ENCODE measurements at places on chromosomes 4 and X. TPM values are rescaled to one million over a fixed set of nuclear protein-coding genes. Genes with fewer than 3 reads are reported as not detected.
A peak's percentile ranks its signal among the peaks of the same experiment; 100 is the strongest.

GRCh38 chr4:13793020-13793710 lies 165.6 kb upstream of the BOD1L1 start:
- no peak for DNase-seq

GRCh38 chr4:151599863-151600262 lies 160.9 kb downstream of the GATB start:
- DNase-seq = no peak

DNA sequence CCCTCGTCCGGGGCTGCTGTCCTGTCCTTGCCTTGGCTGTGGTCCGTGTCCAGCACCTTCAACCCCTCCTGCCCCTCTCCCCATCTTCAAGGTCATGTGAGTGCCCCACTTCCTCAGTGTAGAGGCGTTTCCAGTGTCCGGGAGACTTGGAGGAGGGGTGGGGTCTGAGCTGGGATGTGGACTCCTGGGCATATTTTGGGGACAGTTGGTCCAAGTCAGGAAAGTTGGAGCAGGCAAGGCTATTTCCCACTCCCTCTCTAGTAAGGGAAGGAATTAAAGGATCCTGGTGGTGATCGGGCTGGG lies 3.0 kb downstream of the PCGF3 start:
- no peak for DNase-seq

DNA sequence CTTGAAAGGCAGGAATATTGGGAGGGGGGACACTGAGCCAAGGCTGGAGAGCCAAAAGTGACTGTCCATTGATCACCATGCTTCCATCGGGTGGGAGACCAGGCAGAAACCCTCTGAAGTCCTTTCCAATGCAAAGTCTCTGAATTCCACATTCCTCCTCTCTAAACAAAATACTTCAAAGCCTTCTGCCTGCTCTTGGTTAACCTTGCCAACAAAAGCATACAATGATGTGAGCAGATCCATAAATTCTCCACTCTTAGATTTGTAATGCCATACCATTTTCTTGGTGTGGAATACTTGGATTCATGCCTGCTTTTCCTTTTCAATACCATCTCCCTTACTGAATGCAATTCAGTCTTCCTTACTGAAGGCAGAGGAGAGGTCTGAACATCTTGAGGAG lies 74.1 kb upstream of the FAM9B start:
- DNase-seq = no peak

GRCh38 chrX:130552444-130553073 lies 150.8 kb downstream of the RBMX2 start:
- DNase-seq = no peak

DNA sequence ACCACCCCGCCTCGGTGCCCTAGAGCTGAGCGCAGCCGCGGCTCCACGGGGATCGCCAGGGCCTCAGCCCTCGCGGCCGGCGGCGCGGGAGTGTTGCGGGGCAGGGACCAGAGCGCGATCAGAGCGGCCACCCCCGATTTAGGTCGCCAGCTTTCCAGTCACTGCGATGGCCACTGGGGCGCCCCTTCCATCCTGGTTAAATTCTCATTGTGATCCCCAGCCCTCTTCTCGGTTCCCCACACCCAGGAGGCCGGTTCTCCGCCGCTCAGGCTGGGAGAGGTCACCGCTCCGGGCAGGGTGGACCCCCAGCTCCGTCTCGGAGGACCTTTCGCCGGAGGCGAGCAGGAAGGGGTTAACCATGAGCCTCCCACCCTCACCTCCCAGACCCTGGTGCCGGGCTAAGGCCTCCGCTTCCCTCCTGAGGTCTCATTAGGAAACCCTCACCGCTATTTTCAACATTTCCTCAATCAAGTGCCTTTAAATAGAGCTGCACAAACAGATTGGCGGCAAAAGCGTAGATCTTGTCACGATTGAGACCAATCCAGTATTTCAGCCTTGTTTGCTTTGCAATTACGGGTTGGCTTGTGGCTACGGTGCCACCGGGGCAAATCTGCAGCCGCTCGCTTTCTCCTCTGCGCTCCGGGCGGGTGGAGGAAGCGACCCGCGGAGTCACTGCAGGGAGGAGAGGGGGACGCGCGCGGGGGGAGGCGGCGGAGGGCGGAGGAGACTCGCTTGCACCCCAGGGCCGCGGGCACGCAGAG lies 8.3 kb upstream of the HAND2 start:
- DNase-seq = peak; percentile 82

DNA sequence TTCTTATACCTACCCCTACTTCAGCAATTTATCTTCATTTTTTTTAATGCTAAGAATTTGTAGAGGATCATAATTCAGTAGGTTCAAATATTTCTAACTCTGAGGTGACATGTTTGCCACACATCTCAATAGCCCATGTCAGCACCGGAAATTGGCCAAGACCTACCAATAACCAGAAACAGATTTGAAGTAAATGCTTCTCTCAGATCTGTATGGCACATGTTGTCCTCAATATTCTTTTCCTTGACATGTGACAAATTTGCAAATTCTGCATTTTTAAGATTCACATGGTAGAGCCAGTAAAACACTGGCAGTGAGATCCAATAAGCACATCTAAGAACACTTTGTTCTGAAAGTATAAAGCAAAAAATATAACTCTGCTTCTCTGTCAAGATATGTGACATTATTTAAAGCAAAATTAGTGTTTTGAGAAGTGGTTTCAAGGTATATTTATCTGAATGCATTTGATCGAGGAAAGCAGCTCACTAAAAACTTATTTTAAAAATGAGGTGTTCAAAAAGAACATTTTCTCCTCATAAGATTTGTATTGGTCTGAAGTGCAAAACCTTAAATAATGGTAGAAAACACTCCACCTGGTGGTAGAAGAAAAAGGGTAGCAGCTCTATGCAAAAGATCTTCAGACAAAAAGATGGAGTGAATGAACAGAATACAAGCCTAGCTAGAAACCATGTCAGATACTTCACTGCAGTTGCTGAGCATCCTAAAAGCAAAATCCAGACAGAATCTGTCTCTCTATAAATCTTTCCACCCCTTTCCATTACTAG lies 513.8 kb upstream of the FAM241A start:
- no peak for DNase-seq

- no peak for DNase-seq
Observed at GRCh38 chrX:21725916-21726315, 32.0 kb downstream of the SMPX start.

DNA sequence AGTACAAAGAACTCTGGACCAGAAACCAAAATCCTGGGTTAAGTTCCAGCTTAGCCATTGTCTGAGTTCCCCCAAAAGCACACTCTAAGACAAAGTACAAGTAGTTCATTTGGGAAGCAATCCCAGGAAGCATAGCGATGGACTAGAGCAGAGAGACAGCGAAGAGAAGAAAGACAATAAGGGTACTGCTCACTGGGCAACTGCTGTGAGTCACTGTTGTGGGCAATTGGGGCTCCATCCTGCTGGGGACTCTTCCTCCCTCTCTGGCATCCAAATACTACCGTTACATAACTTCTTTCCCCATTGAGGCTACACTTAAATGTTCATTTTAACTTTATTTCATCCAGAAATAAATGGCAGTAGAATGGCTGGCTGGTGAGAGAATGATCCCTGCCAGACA lies 14.1 kb downstream of the SRPX start:
- DNase-seq = no peak

The GALNTL6 gene
- not detected for total RNA-seq

The ADH1A gene
- 0.57 TPM for total RNA-seq

The HPRT1 gene
- 23.9 TPM for total RNA-seq

The PPM1K gene
- 116 TPM for total RNA-seq

Data from left ventricle myocardium superior (tissue), 1 donor.